Tibial nerve (tissue), 4 donors: ENCODE measurements at places on chromosomes 5 and 9. TPM values are rescaled to one million over a fixed set of nuclear protein-coding genes. Genes with fewer than 3 reads are reported as not detected.

DNA sequence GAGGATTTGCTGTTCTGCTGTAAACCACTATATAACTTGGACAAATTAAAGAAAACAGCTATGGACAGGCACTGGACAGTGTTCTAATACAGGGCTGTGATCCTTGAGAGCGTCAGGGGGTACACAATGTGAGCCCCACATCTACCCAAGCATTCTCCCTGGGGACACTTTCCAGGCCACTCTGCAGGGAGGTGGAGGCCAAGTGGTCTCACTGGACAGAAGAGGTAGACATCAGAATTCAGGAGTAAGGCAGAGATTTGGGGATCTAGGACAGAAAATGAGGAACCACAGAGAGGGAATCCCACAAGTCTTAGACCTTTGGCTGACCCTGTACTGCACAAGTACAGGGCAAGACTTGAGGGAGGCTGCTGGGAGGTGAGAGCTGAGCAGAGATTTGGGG, 3.8 kb upstream of the IGFBPL1 start:
- no peaks in the 10 kb centered on the region for H3K36me3 ChIP-seq
- H3K27ac ChIP-seq = no peak overlapping the region
- H3K4me3 ChIP-seq = no peak overlapping the region
- no peak for DNase-seq

DNA sequence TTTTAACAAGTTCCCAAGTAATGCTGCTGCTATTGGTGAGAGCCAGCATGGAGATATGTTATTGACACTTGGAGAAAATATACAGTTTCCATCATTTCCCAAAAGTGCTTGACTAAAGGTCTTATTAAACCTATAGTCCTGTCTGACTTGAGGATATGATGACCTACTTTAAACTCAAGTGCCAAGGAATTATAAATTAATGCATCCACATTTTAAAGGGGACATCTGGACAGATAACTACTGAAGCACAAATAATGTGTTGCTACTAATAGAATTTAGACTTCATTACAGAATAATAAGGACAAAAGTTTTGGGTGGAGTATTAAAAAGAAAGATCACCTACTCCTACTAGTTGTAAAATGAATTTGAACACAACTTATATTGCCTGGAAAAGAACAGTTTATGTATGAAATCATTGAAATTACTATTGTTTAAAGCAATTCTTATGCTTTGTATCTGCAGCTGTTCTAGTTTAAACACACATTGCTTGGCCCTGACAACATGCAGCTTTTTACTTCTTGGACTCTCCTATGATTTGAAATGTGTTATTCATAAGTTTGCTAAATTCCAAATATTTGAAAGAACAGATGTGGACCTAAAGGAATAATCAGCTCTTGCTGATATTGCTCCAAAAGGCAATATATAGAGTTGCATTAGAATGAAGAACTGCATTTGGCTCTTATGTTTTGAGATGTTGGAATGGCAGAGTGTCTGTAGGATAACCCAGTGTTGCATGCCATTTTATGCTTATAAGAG, 73.4 kb downstream of the SGCD start:
- H3K4me3 ChIP-seq = no peak overlapping the region
- no peaks in the 10 kb centered on the region for H3K36me3 ChIP-seq
- no peaks in the 10 kb centered on the region for H3K27me3 ChIP-seq
- no peaks in the 10 kb centered on the region for H3K4me1 ChIP-seq
- H3K27ac ChIP-seq = no peak overlapping the region

DNA sequence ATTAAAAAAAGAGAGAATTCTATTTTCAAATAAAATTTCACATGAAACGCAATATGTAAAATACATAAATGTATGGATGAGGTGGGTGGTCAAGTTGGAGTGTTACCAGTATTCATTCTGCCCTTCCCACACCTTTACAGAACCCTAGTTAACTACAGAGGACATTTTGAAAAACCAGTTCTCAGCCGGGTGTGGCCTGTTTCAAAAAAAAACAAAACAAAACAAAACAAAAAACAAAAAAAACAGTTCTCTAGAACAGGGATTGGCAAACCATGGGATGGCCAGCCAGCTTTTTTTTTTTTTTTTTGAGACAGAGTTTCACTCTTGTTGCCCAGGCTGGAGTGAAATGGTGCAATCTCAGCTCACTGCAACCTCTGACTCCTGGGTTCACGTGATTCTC, 28.4 kb upstream of the HK3 start:
- no peaks in the 10 kb centered on the region for H3K27me3 ChIP-seq
- H3K4me1 ChIP-seq = no peaks in the 10 kb centered on the region
- no peak overlapping the region for H3K4me3 ChIP-seq
- no peak overlapping the region for H3K27ac ChIP-seq
- DNase-seq = no peak

DNA sequence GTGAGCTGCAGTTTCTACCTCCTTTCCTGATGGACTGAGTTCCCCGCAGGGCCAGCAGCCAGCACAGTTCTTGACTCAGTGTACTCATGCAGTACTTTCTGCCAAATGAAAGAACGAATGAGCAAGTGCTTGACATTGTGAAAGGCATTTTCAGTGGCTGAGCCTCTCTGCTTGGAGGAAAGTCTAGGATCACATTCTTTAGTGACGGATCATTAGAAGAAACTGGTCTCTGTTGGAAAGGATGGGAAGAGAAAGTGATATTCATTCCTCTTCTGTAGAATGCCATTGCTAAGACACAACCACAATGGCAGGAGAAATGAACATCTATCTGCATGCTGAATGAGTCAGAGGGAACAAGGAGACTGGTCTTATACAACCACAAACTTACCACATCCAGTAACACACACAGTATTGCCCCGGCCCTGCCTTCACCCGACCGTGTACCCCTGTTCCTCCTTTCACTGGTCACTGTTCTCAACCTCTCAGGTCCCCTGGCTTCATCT, 206.9 kb downstream of the CRB2 start:
- H3K27me3 ChIP-seq = no peaks in the 10 kb centered on the region
- no peak overlapping the region for H3K27ac ChIP-seq
- H3K4me1 ChIP-seq = no peaks in the 10 kb centered on the region
- DNase-seq = no peak

DNA sequence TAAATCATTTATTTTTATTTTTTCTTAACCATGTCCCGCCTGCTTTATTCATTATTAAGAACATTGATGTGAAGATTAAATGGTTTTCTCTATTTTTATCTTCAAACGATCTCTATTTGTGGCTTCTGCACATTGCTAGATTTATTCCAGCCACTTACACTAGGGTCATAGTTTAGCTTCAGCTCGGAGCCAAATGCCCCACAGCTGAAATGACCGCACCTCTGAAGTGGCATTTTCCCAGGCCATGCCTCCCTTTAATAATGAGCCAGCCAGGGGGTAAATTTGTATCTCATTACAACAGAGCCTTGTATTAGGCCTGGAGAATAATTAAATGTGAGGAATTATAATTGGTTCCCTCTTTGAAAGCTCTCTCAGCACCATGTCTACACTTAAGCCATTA, 89.4 kb downstream of the DOCK8 start:
- no peaks in the 10 kb centered on the region for H3K4me1 ChIP-seq
- no peak overlapping the region for H3K27ac ChIP-seq
- H3K4me3 ChIP-seq = no peak overlapping the region
- DNase-seq = no peak
- no peaks in the 10 kb centered on the region for H3K27me3 ChIP-seq

GRCh38 chr9:99222416-99223270, 561 bp downstream of the SEC61B start:
- H3K4me3 ChIP-seq = peak overlapping the region; percentile 95
- no peak for DNase-seq
- H3K27ac ChIP-seq = peak overlapping the region; percentile 85
- peaks cover 25% of the 10 kb centered on the region for H3K4me1 ChIP-seq

- H3K4me1 ChIP-seq = peaks cover 23% of the 10 kb centered on the region
- H3K36me3 ChIP-seq = peaks cover 39% of the 10 kb centered on the region
- no peaks in the 10 kb centered on the region for H3K27me3 ChIP-seq
- no peak overlapping the region for H3K4me3 ChIP-seq
These were observed 4.5 kb downstream of the DAP start for GRCh38 chr5:10756549-10756948.

- no peaks in the 10 kb centered on the region for H3K27me3 ChIP-seq
- no peak overlapping the region for H3K27ac ChIP-seq
- no peaks in the 10 kb centered on the region for H3K36me3 ChIP-seq
- no peak for DNase-seq
- H3K4me1 ChIP-seq = peaks cover 3% of the 10 kb centered on the region
These were observed 4.6 kb downstream of the ISOC1 start for GRCh38 chr5:129099184-129099569.

- no peak overlapping the region for H3K4me3 ChIP-seq
- DNase-seq = no peak
- H3K4me1 ChIP-seq = no peaks in the 10 kb centered on the region
- H3K27ac ChIP-seq = no peak overlapping the region
- H3K36me3 ChIP-seq = no peaks in the 10 kb centered on the region
These were observed 60.5 kb downstream of the CTSL start for GRCh38 chr9:87786423-87786822.

DNA sequence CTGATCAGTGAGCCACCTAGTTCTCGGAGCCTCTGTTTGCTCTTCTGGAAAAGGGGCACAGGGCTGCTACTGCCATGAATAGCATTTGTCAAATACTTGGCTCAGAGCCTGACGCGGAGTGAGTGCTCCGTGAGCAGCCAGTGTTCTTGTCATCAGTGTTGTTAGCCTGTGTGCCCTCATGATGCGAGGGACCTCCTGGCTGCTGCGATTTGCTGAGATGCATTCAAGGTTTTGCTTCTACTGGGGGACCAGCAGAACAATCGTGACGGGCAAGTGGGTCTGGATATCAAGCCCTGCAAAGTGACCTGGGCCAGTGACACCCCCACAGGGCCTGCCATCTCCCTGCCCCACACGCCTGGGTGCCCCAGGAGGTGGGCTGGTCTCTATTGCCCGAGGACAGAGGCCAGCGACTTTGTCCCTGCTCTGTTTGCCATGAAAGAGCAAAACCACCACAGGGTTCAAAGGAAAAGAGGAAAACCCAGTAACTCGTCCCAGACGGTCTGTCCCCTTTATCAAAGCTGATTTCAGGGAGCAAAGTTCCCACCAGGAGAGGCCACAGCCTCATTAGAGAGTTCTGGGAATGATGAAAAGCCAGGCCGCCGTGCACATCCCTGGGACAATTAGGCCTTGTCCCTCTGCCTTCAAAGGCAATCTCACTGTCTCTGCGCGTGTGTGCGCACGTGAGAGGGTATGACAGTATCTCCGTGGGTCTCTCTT, 86.5 kb upstream of the LMX1B start:
- DNase-seq = no peak
- H3K27ac ChIP-seq = no peak overlapping the region
- H3K36me3 ChIP-seq = no peaks in the 10 kb centered on the region
- no peak overlapping the region for H3K4me3 ChIP-seq

DNA sequence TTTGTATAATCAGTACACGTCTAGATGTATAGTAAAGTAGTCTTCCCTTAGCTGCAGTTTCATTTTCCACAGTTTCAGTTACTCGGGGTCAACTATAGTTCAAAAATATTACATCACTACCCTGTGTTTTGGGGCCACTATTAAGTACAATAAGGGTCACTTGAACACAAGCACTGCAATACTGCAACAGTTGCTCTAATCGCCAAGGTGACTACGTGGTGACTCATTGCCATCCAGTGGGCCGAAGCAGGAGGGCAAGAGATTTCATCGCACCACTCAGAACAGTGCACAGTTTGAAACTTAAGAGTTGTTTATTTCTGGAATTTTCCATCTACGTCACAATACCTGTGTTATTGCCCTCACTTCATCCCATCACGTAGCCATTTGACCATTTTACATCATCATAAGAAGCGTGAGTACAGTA, at the start of gene ARL14EPL:
Gene ARL14EPL, plus strand, starts transcription at position 379 of the 424 bp plus-strand sequence. CDS start 18,994 bp downstream, outside the sequence.
- H3K4me1 ChIP-seq = no peaks in the 10 kb centered on the region
- H3K27ac ChIP-seq = no peak within 1 kb of the TSS
- H3K27me3 ChIP-seq = no peaks in the 10 kb centered on the region
- no peak within 1 kb of the TSS for H3K4me3 ChIP-seq

The MAP1B gene
- total RNA-seq = 470 TPM

The SUSD3 gene
- 3.7 TPM for total RNA-seq

The TRIM14 gene
- 9.4 TPM for total RNA-seq

The C1QTNF3 gene
- 9.4 TPM for total RNA-seq

The GPR151 gene
- not detected for total RNA-seq

The UBLCP1 gene
- total RNA-seq = 22.1 TPM

The TLR4 gene
- 33.1 TPM for total RNA-seq

The FGF10 gene
- total RNA-seq = 16.0 TPM

The SLC4A9 gene
- not detected for total RNA-seq

The TLX3 gene
- total RNA-seq = not detected

The SH3RF2 gene
- 5.1 TPM for total RNA-seq
